HS-27A (cell line): ENCODE measurements at places on chromosomes 16 and 17.

GRCh38 chr17:64037802-64038201 is 17.4 kb upstream of the ICAM2 start:
- no peak for DNase-seq

GRCh38 chr17:40596261-40596919 is 31.1 kb upstream of the CCR7 start:
- DNase-seq = no peak

DNA sequence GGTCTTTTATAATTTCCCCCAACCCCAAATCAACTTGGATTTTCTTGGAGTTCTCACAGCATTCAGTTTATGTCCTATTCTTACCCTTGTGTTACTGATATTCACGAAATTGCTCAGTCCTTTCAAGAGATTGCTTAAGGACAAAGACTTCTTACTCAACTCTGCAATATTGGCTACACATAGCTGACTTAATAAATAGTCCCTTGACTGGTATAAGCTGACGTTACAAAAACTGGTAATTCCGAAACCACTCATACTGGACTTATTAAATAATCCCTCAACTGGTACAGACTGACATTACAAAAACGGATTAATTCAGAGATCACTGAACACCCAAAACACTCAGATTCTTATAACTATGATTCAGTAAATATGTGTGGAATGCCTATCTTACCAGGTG is 860 bp downstream of the TIGD7 start:
- no peak for DNase-seq

- no peak for DNase-seq
These were observed 311 bp upstream of the KDM8 start for GRCh38 chr16:27202923-27203506.

- DNase-seq = no peak
These were observed 11.4 kb downstream of the LIMD2 start for GRCh38 chr17:63688396-63689020.

GRCh38 chr16:89364606-89365005 is 125.8 kb downstream of the ANKRD11 start:
- DNase-seq = no peak

DNA sequence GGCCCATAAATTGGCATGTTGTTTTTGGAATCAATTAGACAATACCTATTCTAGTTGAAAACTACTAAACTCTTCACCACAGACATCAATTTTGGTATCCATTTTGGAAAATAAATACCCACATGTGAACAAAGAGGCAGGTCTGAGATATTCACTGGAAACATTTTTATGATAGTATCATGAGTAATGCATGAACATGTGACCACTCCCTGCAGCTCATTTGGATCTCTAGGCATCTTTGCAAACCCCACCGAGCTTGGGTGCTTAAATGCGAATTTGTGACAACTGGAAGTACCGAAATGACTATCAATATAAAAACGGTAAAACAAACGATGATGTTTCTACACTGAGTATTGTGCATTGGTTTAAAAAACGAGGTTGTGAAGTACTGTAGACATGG is 285.2 kb downstream of the IRF8 start:
- no peak for DNase-seq

- DNase-seq = peak; percentile 64
These were observed 480.1 kb downstream of the SOX9 start for GRCh38 chr17:72600934-72601333.

GRCh38 chr17:77864234-77865111 is 94.0 kb upstream of the TNRC6C start:
- DNase-seq = no peak

GRCh38 chr16:76195056-76195455 is 82.1 kb upstream of the CNTNAP4 start:
- DNase-seq = no peak

DNA sequence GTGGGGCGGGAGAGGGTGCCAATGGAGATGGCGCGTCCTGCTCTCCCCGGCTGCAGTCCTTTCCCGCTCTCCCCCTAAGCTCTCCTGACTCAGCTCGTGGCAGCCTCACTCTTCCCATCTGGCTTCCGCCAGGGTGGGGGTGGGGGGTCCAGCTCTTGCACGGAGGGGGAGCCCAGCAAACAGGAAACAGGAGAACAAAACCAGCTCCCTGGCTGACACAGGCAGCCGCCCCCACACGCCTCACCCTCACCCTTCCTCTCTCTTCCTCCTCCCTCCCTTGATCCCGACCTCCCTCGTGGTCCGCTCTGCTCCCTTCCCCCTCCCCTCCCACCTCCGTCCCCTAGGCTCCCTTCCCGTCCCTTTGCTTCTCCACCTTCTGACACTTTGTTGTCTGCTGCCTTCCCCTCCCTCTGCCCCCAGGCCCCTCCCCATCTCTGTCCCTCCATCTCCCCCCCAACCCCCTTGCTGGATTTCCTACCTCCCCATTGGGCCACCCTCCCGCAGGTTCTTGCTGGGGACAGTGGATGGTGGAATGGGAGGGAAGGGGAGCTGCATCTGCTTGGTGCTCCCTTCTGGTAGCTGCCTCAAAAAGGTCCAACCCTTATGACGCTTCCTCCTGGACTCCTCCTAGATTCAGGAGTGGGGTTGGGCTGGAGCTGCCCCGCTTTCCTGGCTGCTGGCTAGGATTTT is 23.7 kb downstream of the ARHGAP23 start:
- DNase-seq = peak; percentile 81

GRCh38 chr16:1812732-1813163 is 13.9 kb downstream of the HAGH start:
- no peak for DNase-seq

DNA sequence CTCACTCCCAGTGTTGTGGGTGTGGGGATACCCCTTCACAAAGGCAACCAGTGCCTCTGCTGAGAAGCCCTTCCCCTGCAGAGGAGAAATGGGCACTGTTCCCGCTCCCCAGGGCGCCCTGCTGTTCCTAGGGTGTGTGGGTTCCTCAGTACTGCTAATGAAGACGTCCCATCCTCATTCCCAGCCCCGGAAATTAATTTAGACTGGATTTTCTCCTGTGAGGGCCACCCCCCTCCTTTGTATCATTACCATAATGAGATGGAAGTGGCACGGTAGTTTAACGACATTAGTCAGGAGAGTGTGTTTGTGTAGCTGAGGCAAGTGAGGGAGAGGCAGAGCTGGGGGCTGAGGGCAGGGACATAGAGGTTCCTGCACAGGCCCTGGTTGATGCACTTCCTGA is 53.2 kb downstream of the PIPOX start:
- DNase-seq = no peak

DNA sequence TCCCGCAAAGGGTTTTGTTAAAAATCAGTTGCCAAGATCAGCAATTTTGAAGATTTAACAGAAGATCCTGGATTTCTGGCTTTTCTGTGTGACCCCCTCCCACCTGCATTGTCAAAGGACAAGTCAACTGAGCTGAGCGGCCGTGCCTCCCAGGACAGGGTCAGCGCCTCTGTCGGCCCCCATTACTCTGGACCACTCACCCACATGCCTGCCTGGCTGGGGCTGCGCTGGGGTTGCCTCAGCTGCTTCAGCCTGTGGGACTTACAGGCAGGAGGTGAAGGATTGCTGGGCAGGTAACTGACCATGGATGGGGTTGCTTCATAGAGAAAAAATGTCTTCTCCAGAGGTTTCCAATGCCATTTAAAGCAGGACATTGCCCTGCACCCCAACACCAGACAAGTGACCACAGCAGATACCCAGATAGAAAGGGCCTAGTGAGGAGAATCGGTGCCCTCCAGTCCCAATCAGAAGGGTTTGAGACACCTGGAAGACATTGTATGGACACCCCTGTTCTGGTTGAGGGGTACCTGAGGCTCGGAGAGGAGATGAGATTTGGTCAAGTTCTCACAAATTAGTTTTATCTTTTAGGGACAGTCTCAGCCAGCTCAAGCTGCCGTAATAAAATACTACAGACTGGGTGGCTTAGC is 52.8 kb downstream of the SNX20 start:
- DNase-seq = no peak

DNA sequence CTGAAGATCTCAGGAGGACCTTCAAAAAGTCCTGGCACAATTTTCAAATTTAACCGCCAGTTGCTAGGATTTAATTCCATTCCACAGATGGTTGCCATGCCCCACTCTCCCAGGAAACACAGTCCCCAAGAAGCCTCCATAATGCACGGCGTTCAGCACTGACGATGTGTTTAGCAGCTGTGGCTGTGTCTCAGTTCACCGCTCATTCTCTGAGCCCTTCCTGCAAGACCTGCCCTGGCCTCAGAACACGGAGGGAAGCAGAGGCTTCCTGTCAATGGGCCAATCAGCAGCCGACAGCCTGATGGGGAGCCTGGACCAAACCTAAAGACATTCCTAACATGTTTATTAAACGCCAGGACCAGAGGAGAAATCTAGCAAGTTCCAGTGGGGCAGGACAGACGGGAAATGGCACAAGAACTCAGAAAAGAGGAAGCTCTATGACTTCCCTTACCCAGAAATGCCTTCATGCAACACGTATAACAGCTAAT is 4.9 kb downstream of the MYLK3 start:
- no peak for DNase-seq

GRCh38 chr17:8991514-8992285 is 26.2 kb upstream of the PIK3R5 start:
- no peak for DNase-seq

DNA sequence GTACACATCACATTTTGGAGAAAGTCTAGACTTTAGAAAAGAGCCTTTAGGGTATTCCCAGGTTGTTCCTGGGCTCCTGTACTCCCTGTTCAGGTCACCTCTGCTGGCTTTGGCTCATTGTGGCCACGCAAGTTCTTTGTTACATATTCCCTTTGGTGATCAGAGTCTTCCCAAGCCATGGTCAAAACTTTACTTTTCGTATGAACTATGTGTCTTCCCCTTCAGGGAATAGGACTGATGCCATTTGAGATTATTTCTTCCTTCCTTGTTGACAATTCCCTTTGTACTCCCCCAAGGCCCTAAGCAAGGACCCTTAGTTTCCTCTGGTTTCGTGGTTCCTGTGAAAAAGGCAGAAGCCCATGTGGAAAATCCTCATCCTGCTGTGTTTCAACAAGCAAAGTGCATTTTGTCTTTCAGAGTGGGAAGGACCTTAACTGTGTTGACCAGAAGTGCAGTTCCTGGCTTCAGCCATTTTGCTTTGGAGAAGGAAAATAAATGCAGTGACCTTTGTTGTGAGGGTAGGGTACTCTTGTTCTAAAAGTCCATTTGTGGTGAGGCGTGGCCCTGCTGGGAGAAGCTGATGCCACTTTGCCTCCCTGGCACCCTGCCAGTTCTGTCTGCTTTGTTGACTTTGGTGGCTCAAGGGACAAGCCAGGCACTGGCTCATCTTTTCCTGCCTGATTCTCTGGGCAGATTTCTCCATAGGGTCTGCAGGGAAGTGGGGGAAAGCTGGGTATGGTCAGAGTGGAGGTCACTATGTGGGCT is 55.1 kb downstream of the ZNRF1 start:
- DNase-seq = no peak

DNA sequence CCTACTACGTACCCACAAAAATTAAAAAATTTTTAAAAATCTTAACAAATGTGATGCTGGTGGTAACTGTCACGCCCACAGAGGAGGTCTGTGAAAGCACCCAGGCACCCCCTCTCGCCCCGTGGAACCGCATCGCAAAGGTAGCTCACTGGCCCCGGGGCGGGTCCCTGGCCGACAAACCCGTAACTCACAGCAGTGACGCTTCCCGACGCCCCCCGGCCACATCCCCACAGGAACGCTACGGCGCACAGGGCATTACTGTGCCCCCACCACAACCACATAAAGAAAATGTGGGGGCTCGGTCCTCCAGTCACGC is 366 bp downstream of the ANKS3 start:
- no peak for DNase-seq

DNA sequence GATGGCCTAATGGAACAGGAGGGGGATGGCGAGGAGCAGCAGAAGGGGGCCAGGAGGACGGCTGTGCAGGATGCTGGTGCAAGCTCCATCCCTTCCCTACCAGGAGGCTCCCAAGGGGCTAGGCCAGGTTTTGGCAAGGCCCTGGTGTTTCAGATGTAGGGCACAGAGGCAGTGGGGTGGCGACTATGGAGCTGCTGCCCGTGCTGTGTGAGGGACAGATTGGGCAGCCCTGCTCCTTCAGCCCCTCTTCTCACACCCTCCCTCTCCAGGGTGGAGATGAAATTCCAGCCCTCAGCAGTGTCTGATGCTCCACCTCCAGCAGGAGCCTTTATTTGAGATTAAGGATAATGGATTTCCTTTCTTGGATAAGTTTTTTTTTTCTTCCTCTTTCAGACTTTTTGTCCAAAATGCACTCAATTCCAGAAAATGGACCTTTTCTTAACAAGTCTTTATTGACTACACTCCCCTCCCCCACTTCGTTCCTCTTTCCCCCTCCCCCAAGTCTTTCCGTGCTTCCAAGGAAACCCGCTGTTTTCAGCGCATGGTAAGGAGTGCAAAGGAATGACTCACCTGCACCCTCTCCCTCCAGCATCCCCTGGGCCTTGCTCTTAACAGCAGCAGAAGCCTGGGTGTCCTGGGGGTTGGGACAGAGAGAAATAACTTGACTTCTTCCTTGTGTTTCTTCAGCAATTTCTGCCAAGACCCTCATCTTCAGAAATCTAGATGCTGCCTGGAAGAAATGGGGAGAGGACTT is 95.2 kb downstream of the CCDC182 start:
- DNase-seq = no peak

GRCh38 chr17:8918807-8919465 is 46.6 kb downstream of the PIK3R5 start:
- DNase-seq = no peak

GRCh38 chr17:38425744-38426143 is 2.5 kb upstream of the ARHGAP23 start:
- DNase-seq = no peak
